ENCODE measurements at places on chromosomes 16 and 17. TPM values are rescaled to one million over a fixed set of nuclear protein-coding genes. Genes with fewer than 3 reads are reported as not detected.

TMEM204 gene
- 5.4 TPM for total RNA-seq

CRHR1 gene
- total RNA-seq = not detected

IL17C gene
- total RNA-seq = not detected

KRTAP4-4 gene
- not detected for total RNA-seq

NPW gene
- total RNA-seq = 2.7 TPM

ANKRD40CL gene
- 3.3 TPM for total RNA-seq

DPEP1 gene
- total RNA-seq = 48.3 TPM

P2RX1 gene
- total RNA-seq = 0.20 TPM

GPRC5C gene
- total RNA-seq = 159 TPM

TMEM88 gene
- total RNA-seq = 59.6 TPM

GINS2 gene
- 6.1 TPM for total RNA-seq

CIBAR2 gene
- not detected for total RNA-seq

PHF12 gene
- 19.0 TPM for total RNA-seq

DNA sequence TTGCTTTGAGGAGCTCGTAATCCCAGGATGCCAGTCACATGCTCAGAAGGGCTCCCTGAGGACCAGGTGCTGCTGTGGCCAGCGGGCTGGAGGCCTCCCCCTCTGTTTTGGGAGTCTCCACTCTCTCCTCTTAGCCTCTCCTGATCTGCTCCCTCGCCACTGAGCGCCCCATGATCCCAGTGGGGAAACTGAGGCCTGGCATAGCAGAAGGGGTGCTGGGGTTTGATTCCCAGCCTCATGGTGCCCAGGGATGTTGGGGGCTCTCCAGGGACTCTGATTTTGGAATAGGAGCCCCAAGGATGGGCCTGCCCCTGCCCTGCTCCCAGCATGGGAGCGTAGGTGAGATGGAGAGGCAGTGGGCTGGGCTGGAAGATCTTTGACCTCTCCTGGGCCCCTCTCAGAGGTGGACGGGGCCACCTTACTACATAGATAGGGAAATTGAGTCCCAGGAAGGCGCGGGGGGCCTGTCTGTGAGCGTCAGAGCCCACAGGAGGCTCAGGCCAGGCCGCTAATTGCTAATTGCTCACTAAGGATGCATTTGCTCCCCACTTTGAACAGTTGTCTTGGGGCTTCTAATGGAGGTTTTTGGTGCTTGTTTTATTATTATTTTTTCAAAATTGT, 525 bp upstream of the ADCY7 start:
- H3K4me3 ChIP-seq = no peak overlapping the region
- no peak for DNase-seq
- H3K4me1 ChIP-seq = peaks cover 25% of the 10 kb centered on the region
- H3K36me3 ChIP-seq = no peaks in the 10 kb centered on the region
- peak overlapping the region; percentile 67 for H3K27ac ChIP-seq

- no peak overlapping the region for H3K27ac ChIP-seq
- DNase-seq = no peak
- no peaks in the 10 kb centered on the region for H3K36me3 ChIP-seq
- H3K4me1 ChIP-seq = no peaks in the 10 kb centered on the region
- H3K27me3 ChIP-seq = peaks cover 5% of the 10 kb centered on the region
These were observed 135.8 kb downstream of the FOXL1 start for GRCh38 chr16:86714166-86714565.

DNA sequence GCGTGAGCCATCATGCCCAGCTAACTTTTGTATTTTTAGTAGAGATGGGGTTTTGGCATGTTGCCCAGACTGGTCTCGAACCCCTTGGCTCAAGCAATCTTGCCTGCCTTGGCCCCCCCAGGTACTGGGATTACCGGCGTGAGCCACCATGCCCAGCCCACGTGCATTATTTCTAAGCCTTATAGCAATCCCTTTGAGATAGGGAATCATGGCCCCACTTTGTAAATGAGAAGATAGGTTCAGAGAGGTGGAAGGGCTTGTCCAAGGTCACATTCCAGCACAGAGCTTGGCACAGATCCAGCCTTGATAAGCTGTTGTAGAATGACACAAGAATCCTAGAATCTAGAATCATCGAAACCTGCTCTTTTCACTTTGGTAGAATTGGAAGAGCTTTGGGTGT, 4.2 kb upstream of the PYCARD start:
- no peaks in the 10 kb centered on the region for H3K36me3 ChIP-seq
- peaks cover 20% of the 10 kb centered on the region for H3K27me3 ChIP-seq
- no peak overlapping the region for H3K4me3 ChIP-seq
- peaks cover 2% of the 10 kb centered on the region for H3K4me1 ChIP-seq

DNA sequence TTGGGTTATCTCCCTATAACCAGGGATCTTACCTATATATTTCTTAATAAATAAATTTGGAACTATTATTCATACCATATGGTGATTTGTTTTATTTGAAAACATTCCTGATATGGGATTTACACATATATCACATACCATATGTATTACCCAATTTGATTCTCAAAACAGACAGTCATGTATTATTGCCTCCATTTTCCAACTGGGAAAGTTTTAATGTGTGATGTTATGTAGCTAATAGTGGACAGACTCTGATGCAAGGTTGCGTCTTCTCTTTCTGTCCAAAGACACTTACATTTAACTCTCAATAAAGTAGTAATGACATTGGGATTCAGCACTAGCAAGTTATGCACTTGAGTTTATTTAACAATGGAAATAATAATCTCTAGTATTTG, 1.1 kb downstream of the KRTAP9-9 start:
- no peaks in the 10 kb centered on the region for H3K36me3 ChIP-seq
- peaks cover 33% of the 10 kb centered on the region for H3K27me3 ChIP-seq

- H3K27me3 ChIP-seq = no peaks in the 10 kb centered on the region
- no peak for DNase-seq
- H3K36me3 ChIP-seq = no peaks in the 10 kb centered on the region
- no peaks in the 10 kb centered on the region for H3K4me1 ChIP-seq
These were observed 25.1 kb downstream of the SGSM2 start for GRCh38 chr17:2362416-2362815.

GRCh38 chr17:6205525-6205924, 135.3 kb downstream of the WSCD1 start:
- H3K27ac ChIP-seq = no peak overlapping the region
- no peak for DNase-seq
- H3K4me3 ChIP-seq = no peak overlapping the region
- no peaks in the 10 kb centered on the region for H3K36me3 ChIP-seq

DNA sequence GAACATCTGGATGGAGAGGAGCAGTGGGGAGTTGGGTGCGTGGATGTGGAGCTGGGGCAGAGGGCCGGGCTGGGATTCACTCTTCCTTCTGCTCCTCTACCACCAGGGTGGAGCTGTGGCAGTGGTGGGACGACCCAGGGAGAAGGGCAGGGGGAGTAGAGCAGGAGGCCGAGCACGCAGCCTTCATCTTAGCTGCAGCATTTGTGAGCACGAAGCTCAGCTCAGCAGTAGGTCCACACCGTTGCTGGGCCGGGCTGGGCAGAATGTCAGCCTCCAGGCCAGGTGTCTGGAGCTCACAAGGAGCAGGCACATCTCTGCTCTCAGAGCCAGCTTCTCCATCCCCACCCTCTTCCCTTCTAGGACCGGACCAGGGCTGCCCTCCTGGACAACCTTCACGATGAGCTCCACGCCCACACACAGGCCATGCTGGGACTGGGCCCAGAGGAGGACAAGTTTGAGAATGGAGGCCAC, 55.7 kb downstream of the OR1D5 start:
- no peak overlapping the region for H3K27ac ChIP-seq
- no peak overlapping the region for H3K4me3 ChIP-seq

- no peaks in the 10 kb centered on the region for H3K36me3 ChIP-seq
- H3K27me3 ChIP-seq = no peaks in the 10 kb centered on the region
- H3K4me1 ChIP-seq = peaks cover 2% of the 10 kb centered on the region
- peak overlapping the region; percentile 0 for H3K27ac ChIP-seq
- no peak overlapping the region for H3K4me3 ChIP-seq
These were observed 891.8 kb upstream of the SOX9 start for GRCh38 chr17:71229070-71229469.

DNA sequence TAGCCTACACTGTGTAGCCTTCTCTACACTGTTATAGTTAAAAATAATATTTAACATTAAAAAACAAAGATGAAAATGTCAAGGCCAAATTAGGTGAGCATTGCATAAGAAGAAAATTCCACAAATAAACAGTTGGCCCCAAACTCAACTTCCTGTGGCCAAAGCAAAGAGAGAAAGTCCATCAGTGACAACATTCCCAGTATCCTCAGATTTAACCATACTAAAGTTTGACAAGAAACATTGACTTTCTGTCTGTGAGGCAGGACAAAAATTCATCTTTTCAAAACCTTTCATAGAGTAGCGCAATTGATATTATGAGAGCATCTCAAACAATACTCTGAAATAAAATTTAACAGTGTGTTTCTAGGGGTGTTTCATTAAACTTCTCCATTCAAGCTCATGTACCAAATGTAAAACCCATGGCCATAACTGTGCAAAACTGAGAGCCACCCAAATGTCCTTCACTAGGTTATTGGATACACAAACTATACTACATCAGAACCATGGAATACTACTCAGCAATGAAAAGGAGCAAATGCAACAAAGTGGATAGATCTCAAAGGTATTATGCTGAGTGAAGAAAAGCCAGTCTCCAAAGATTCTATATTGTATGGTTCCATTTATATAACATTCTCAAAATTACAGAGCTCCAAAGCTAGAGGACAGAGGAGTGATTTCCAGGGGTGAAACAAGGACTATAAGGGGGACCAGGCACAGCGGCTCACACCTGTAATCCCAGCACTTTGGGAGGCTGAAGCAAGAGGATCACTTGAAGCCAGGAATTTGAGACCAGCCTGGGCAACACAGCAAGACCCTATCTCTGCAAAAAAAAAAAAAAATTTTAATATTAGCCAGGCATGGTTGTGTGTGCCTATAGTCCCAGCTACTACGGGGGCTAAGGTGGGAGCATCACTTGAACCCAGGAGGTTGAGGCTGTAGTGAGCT, 38.7 kb downstream of the TMEM114 start:
- H3K4me3 ChIP-seq = no peak overlapping the region
- no peaks in the 10 kb centered on the region for H3K36me3 ChIP-seq
- DNase-seq = no peak
- no peaks in the 10 kb centered on the region for H3K4me1 ChIP-seq
- no peaks in the 10 kb centered on the region for H3K27me3 ChIP-seq

DNA sequence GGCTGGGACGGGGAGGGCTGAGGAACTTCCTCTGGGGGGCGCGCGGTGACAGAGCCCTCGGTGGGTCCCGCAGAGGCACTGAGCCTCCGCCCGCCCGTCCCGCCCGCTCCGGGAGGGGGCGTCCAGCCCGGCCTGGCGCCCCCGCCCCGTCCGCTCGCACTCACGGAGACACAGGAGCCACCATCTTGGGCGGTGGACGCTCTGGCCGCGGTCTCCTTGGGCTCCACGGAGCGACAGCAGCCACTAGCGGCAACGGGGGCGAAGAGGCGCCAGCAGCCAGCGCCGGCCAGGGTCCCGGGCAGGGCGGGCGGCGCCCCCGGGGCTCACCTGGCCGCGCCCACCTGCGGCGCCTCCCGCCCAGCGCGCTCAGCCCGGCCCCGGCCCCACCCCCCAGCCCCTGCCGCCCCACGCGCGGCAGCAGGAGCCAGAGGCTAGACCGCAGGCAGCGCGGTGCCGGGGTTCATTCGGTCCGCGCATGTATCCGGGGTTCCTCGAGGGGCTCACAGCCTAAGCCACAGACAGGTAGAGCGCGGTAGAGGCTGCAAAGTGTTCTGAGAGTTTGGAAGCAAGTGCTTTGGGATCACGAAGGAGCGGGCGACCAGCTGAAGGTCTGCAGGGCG, at the start of gene C17orf113:
C17orf113 (minus strand) TSS at position 209 of the 620 bp plus-strand sequence. CDS start 7,225 bp downstream, outside the sequence.
- peak; percentile 86 for DNase-seq
- no peaks in the 10 kb centered on the region for H3K36me3 ChIP-seq
- peaks cover 7% of the 10 kb centered on the region for H3K4me1 ChIP-seq
- peaks cover 18% of the 10 kb centered on the region for H3K27me3 ChIP-seq

GRCh38 chr16:73231944-73232554, 184.1 kb upstream of the ZFHX3 start:
- H3K27me3 ChIP-seq = no peaks in the 10 kb centered on the region
- H3K4me1 ChIP-seq = no peaks in the 10 kb centered on the region
- no peak overlapping the region for H3K4me3 ChIP-seq
- H3K27ac ChIP-seq = no peak overlapping the region

GRCh38 chr16:58462997-58463941, 36.7 kb upstream of the NDRG4 start:
- H3K4me3 ChIP-seq = peak overlapping the region; percentile 36
- H3K4me1 ChIP-seq = peaks cover 12% of the 10 kb centered on the region
- no peak overlapping the region for H3K27ac ChIP-seq
- no peak for DNase-seq
- H3K36me3 ChIP-seq = no peaks in the 10 kb centered on the region
- H3K27me3 ChIP-seq = peaks cover 74% of the 10 kb centered on the region

GRCh38 chr17:9330611-9331271, 244.9 kb downstream of the STX8 start:
- no peaks in the 10 kb centered on the region for H3K27me3 ChIP-seq
- no peaks in the 10 kb centered on the region for H3K4me1 ChIP-seq
- H3K27ac ChIP-seq = no peak overlapping the region
- no peaks in the 10 kb centered on the region for H3K36me3 ChIP-seq
- DNase-seq = no peak

DNA sequence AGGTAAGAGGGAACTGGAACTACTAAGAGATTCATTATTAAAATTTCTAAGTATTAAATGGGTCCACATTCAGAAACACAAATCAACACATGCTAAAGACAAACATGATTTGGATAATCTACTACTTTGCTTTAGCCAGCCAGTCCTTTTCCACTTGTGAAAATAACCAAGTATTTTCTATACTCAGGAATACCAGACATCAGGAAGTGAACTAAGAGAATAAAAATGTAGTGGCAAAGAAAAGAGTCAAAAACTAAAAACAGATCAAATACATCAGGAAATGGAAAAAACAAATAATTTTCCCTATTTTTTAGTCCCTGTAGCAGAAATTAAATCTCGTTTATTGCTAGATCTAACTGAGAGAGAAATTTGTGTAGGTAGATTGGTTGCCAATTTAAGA, 78.0 kb downstream of the MYO1D start:
- H3K4me1 ChIP-seq = peaks cover 4% of the 10 kb centered on the region
- H3K4me3 ChIP-seq = no peak overlapping the region
- no peak overlapping the region for H3K27ac ChIP-seq
- no peaks in the 10 kb centered on the region for H3K36me3 ChIP-seq
- DNase-seq = no peak
- no peaks in the 10 kb centered on the region for H3K27me3 ChIP-seq

DNA sequence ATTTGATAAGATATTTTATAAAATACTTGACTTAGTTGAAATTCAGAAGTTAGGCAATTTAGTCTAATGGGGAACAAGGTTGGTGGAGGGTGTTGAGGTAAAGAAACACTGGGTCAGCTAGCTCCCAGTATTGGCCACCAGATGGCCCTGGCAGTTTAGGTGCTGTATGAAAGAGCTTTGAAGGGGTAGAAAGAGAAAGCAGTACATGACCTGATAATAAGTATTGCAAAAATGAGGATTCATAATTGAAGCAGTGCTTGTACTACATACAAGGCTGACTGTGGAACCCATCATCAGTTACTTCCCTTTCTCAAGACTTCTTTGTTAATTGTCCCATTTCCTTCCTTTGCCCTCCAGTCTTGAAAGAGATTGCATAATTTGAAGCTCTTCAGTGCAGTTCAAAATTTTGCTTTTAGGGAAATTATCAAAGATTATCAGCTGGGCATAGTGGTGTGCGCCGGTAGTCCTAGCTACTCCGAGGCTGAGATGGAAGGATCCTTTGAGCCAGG, 29.4 kb downstream of the TANC2 start:
- H3K4me1 ChIP-seq = no peaks in the 10 kb centered on the region
- no peak overlapping the region for H3K27ac ChIP-seq
- no peaks in the 10 kb centered on the region for H3K27me3 ChIP-seq
- no peak overlapping the region for H3K4me3 ChIP-seq
- peak; percentile 31 for DNase-seq
